A172 (cell line): ENCODE measurements at places on chromosomes 5 and 9. TPM values are rescaled to one million over a fixed set of nuclear protein-coding genes. Genes with fewer than 3 reads are reported as not detected.

The CD14 gene
- total RNA-seq: 2.3 TPM in 1 of 2 replicates, not detected in the other

The PPP3R2 gene
- not detected in 2 replicates for total RNA-seq

The STK32A gene
- 0.17 and 0.57 TPM in 2 replicates for total RNA-seq

The ADAMTSL1 gene
- 5.3 and 11.4 TPM in 2 replicates for total RNA-seq

DNA sequence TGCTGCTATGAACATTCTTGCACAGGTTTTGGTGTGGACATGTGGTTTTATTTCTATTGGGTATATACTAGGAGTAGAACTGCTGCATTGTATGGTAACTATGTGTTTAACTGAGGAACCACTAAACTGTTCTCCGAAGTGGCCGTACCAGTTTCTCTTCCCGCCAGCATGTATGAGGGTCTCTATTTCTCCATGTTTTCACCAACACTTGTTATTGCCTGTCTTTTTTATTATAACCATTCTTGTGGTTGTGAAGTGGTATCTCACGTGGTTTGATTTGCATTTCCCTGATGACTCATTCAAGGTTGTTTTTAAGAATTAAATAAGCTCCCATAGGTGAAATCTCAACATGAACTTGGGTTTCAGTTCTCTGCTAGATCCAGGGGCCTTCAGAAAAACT is 19.4 kb downstream of the PDE8B start:
- no peak for DNase-seq

DNA sequence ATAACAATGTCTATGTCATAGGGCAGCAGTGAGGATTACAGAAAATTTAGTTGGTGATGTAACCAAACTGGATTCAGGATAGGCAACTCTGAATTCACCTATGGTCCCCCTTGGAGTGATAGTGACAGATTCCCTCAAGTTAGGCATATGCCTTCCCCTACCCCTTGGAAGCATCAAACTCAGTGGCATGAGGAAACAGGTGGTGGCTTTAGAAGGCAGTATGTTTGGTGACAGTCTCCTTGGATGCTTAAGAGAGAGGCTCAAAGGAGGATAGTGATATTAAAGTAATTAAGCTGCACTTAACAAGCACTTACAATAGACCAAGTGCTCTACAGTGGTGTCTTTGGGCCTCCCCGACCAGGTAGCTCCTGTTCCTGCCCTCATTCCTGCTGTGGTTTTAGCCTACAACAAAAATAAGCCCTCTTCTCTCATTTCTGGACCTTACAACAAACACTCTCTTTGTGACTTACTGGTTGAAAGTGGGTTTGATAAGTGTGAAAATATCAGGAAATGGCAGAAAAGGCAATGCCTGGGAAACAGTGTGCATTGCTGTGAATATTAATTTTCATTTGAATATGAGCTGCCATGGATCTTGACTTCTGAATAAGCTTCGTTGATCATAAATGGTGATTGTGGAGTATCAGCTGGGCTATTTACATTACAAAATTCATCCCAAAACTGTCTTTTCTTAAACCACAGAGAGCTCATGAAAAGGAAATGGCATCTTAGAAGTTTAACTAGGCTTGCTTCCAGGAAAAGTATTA is 29.2 kb downstream of the NR4A3 start:
- no peak for DNase-seq

DNA sequence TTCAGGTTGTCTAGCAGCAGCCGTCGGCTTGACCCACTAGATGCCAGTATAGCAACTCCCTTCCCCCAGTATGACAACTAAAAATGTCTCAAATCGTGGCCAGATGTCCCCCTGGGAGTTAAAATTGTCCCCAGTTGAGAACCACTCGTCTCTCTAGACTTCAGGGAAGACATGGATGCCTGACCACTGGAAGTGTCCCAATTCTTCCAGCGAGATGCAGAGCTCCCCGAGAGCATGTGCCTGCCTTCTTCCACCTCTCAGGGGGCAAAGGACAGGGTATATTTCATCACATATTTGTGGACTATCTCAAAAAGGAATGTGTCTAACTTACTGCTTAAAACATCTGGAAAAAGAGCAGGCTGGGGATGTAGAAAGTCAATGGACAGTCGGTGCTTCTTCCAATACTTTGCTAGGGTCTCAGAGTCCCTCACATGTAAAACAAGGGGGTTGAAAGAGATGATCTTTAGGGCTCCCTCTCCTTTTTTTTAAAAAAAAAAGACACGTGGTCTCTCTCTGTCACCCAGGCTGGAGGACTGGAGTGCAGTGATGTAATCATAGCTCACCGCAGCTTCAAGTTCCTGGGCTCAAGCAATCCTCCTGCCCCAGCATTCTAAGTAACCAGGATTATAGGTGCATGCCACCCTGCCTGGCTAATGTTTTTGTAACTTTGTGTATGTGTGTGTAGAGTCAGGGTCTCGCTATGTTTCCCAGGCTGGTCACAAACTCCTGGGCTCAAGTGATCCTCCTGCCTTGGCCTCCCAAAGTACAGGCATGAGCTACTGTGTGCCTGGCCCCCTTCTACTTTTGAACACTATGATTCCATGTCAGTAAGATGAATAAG is 190.6 kb downstream of the DAB2IP start:
- peak; percentile 11 for DNase-seq

DNA sequence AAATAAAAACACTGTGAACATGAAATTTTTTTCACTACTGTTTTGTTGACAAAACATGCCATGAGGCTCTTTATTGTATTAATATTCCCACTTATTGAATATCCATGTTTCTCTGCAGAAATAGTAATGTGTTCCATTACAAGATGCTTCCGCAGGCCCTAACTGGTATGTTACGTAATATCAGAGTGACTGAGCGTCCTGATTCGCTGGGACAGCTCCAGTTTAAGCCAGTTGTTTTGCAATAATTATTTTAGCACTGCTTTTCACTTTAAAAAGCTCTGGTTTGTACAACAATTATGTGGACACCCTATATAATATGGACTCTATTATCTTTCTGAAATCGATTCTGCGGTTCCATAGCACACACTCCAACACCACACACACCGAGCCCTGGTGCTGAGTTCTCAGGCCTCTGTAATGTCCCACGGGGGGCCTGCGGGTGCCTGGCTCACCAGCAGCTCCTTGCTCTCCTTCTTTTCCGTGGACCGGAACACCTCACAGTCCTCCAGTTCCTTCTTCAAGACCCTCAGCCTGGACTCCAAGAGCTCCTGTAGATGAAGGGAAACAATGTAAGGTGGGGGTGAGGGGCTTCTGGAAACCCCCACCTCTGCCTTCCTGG is 1.8 kb downstream of the TRIM7 start:
- DNase-seq: no peak

- no peak for DNase-seq
Observed at GRCh38 chr5:31052937-31053658, 140.4 kb upstream of the CDH6 start.

DNA sequence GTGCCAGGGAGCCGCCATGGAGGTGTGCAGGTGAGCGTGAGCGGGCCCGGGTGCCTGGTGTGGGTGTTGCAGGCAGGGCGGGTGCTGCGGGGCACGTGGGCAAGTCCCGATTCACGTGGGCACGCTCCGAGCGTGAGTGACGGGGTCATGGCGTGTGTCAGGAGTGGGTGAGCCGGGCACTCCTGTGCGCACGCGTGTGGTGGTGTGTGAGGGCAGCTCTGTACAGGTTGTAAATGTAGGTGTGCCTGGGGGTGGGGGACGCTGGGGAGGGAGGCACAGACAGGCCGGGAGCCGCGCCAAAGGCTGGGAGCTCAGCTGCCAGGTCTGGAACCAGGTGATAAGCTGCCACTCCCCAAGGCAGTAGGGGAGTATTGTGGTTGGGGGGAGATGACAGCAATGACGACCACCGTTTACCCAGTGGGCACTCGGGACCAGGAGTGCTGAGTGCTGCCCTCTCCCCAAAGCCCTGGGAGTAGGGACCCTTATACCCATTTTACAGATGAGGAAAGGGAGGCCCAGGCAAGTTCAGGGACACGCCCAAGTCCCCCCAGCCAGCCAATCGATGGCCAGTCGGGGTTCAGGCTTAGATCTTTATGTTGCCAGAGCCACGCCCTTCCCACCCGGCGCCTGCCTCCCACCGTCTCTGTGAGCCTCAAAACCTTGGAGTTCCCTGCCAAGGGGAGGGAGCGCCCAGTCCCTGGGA is 9.6 kb downstream of the NCS1 start:
- no peak for DNase-seq
